A172 (cell line): ENCODE measurements at places on chromosomes 7 and 10. TPM values are rescaled to one million over a fixed set of nuclear protein-coding genes. Genes with fewer than 3 reads are reported as not detected.

ATRNL1 gene
- 11.4 and 15.2 TPM in 2 replicates for total RNA-seq

GRCh38 chr10:30680908-30681307, 51.4 kb upstream of the LYZL2 start:
- DNase-seq, result no peak

ITPRIP gene
- total RNA-seq, result 4.8 and 6.2 TPM in 2 replicates

DNA sequence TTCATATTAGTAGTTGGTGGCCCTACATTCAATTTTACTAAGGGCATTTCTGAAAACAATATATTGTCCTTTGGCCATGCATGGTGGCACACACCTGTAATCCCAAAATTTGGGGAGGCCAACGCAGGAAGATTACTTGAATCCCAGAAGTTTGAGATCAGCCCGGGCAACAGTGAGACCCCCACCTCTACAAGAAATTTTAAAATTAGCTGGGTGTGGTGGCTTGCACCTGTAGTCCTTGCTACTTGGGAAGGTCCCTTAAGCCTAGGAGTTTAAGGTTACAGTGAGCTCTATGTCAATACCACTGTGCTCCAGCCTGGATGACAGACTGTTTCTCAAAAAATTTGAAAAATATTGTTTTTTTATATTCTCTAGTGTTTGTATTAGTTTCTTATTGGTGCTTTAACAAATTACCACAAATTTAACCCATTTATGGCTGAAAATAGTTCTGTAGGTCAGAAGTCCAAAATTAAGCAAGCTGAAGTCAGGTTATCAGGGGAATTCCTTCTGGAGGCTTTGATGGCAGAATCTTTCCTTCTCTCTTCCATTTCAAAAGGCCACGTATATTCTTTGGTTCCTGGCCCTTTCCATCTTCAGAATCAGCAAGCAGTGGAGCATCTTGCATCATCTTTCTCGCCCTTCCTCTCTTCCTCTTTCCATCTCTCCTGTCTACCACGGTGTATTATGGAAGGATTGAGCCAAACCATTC, 12.4 kb downstream of the CBX3 start:
- no peak for DNase-seq

DNA sequence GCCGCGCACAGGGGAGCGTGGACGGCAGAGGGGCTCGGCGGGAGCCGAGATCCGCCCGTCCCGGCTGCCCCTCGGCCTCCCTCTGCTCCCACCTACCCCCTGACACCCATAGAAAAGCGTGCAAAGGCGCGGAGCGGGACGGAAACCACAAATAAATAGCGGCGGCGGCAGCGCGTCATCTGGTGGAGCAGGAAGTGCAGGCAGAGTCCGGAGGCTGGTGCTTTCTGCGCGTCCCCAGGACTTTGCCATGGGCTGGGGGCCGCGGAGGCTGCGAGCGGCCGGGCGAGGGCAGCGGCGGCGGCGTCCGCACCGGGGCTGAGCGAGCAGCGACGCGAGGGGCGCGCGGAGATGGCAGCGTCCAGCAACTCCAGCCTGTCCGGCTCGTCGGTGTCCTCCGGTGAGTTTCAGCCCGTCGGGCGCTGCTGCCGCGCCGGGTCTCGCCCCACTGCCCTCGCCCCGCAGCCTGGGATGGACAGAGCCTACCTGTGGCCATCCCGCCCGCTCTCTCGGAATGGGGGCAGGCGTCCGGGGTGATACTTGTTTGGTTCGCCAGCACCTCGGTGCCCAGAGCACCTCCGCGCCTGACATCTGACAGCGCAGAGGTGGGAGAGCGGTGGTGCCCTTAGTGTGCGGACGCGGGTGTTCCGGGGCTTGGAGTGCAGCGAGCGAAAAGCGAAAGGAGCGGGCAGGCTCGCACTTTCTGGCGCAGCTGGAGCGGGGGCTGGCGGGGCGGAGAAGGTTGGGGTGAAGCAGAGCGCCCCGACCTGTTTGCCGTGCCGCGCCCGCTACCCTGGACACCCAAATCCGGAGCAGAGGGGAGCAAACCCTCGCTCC, at the start of gene CHN2:
TSS of gene CHN2 (plus strand) at position 182 of the 834 bp plus-strand sequence.
- DNase-seq, result peak; percentile 25
